ENCODE measurements at places on chromosomes 11 and 22.

DNA sequence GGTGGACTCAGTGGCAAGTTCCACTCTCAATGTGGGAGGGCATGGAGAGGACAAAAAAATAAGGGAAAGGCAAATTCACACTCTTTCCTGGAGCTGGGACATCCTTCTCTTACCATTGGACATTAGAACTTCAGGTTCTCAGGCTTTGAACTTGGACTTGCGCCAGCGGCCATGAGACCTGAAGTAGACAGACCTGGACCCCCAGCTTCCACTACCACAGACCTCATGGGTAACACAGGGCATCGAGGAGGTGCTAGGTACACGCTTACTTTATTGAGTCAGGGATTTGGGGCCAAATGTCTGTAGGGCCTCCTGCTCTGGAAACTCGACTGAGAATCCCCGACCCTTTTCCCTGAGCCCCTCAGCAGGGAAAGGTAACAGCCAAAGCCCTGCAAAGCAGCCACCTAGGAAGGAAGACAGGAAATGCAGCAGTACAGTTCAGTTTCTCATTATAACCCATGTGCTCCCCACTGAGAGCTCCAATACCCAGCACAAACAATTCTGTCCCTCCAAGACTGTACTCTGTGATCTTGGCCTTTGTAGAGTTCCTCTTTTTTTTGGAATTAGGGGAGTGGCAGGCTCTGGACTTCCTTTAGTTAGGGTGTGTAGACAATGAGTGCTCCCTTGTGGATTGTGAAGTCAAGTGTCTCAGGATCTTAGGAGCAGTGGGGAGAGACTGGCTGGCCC lies 5.7 kb downstream of the CHRNA10 start:
- DNase-seq, result no peak

- no peak for DNase-seq
These were observed at the start of gene SLC16A8 for GRCh38 chr22:38083931-38084631. SLC16A8 (minus strand) TSS chr22:38084184; CDS start chr22:38082873, 1,311 bp downstream.

GRCh38 chr22:40659166-40659565 lies 20.1 kb upstream of the MCHR1 start:
- DNase-seq, result no peak

DNA sequence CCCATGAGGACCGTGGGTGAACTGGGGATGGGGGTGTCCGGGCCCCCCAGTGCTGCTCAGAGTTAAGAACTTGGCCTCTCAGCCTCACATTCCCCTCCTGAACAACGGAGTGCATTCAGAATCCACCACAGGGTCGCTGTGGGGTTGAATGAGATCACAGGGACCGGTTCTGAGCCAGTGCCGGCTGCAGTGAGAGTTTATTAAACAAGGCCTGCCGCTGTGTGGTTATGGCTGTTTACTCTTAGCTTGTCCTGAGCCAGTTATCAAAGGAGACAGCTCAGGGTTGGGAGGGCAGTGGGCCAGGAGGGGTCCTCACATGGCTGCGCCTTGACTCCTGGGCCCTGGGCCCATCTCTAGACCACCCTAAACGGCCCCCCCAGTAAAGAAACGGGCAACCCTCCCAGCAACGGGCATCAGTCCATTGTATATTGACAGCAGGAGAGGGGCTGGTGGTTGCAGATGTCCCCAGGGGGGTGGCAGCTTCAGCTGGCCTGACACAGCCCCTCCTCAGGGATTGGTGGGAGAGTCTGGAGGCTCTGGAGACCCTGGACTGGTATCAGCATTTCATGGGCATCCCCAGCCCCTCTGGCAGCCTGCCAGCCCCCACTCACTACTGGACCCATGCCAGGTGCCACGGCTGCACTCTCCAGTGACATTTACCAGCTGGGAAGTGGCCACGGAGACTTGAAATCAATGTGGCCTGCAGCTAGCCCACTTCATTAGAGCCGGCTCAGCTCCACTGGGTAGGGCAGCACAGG lies 15.1 kb upstream of the CABP7 start:
- DNase-seq, result peak; percentile 66

- no peak for DNase-seq
These were observed 47.9 kb upstream of the SUSD2 start for GRCh38 chr22:24133187-24133965.

GRCh38 chr11:120326228-120326627 lies 1.1 kb downstream of the TLCD5 start:
- DNase-seq, result no peak

DNA sequence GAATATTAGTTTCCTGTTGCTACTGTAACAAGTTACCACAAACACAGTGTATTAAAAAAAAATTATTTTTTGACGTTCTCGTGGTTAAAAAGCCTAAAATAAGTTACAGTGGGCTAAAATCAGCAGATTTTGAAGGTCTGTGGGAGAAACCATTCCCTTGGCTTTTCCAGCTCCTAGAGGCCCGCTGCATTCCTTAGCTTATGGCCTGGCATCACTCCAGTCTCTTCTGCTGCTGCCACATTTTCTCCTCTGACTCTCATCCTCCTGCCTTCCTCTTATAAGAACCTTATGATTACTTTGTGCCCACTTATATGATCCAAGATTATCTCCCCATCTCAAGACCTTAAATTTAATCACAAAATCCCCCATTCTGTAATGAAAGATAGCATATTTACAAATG lies 392.7 kb downstream of the GUCY1A2 start:
- DNase-seq, result no peak

GRCh38 chr11:86938203-86938899 lies 16.8 kb downstream of the FZD4 start:
- no peak for DNase-seq

GRCh38 chr11:44011797-44012196 lies 36.0 kb upstream of the ACCSL start:
- DNase-seq, result no peak

- no peak for DNase-seq
These were observed at the start of gene GLB1L3 for GRCh38 chr11:134275534-134276395. GLB1L3 (plus strand) TSS chr11:134276379; CDS start chr11:134276741, 362 bp downstream.

GRCh38 chr22:36865346-36865745 lies 4.5 kb downstream of the NCF4 start:
- no peak for DNase-seq

DNA sequence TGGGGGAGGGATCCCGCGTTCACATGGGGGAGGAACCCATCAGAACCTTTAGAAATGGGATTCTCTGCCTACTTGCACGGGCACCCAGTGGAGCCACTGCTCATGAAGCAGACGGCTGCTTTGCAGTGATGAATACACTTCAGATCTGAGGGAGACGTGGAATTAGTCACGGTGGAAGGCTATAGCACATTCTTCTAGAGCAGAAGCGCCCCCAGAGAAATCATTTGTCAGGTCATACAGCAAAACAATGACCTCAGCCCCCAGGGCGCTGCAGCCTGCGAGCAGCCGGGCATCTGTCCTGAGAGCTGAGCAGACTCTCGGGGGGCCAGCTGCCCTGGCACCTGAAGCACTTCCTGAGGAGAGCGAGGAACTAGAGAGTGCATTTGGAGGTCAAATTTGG lies 12.7 kb downstream of the TP53AIP1 start:
- DNase-seq, result peak; percentile 15

DNA sequence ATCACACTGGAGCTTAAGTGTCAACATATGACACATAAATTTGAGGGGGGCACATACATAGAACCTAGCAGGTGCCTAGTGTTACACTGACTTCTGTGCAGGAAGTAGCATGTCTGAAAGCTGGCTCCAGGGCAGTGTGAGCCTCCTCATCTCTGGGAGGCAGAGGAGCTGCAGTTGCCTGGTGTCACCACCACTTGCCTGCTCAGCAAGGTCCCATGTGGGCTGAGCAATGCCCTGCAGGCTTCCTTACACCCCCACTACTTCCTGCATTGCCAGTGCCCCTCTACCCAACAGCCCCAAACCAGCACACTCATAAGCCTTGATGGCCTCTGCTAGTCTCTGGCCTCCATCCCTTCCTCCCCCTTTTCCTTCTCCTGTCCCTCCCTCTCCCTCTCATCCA lies 165.8 kb downstream of the BUD13 start:
- DNase-seq, result no peak

GRCh38 chr11:86703987-86704386 lies 31.6 kb upstream of the ME3 start:
- DNase-seq, result no peak

DNA sequence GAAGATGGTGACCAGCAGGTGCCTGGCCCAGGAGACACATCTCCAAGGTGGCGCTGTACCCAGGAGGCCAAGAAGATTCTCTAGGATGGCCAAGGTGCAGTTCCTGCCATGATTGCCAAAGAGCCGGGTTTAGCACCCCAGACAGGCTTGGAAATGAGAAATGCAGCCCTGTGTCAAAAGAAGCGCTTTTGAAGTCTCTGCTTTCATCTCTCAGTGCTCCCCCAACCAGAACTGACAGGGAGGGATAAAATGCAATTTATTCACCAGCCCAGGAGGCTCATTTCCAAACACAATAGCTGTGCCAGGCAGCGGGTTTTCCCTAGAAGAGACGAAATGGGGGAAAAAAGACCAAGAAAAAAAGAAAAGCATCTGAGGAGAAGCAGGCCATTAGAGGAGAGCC lies 195.9 kb upstream of the NCAM1 start:
- no peak for DNase-seq

DNA sequence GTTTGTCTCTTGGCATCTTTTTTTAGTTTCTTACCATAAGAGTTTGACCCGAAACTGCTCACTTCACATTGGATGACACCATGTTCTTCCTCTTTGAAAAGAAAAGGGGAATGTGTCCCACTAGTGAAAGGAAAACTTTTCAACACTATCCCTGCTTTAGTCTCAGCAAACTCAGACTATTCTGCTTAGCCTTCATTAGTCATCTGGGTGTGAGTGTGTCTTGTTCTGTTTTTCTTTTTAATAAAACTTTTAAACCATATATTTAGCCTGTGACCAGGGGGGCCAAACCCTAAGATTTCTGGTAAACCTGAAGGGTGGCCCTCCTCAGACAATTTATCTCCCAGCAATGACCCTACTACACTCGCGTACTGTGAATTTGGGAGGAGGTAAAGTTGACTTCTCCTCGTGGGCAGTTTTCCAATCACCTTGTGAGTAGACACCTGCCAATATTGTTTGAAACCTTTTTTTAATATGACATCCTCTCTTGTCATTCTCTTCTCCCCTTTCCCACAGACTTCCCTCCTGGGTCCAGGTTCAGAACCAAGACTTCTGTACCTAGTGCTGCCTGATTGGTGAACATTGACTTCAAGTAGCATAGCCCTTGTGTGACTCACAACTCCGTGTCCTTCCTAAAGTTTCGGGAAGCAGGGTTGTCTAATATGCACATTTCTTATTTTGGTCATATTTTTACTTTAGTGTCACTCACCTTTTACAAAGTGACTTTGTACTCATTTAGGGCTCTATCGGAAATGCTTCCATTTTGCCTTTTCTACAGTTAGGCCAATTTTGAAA lies 39.9 kb downstream of the DBX1 start:
- no peak for DNase-seq

- no peak for DNase-seq
These were observed 26.1 kb downstream of the SHISAL1 start for GRCh38 chr22:44286646-44287045.

DNA sequence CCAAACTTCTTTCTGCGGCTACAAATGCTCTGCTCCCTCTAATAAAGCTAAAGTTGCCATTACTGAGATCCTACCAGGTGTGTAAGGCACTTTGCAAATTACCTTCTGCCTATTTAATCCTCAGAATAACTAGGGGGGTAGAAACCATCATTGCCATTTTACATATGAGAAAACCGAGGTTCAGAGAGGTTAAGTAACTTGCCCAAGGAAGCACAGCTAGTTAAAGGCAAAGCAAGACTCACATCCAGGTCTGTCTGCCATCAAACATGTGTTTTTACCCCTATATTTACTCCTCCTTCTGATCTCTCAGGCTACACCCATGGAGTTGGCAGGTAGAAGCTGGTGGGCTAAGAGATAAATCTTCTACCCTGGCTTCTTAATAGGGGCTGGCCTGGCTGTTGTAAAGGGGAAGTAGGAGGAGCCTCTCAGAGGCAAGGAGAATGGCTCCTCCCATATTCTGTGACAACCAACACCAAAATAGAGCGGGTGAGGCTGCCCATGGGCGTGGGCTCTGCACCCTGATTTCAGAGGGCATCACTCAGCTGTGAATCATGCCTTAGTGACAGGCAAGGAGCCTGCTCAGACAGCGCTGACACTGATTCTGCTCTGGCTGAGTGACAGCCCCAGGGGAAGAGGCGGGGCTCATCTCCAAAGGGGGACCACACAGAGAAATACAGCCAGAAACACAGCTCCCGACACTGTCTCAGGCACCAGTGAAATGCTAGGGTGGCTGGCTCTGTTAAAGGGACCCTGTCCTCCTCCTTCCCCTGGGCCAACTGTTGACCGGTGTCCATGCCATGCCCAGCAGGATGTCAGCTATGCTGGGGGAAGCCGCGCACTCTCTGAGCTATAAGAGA lies 106.8 kb downstream of the ABTB2 start:
- DNase-seq, result peak; percentile 68
